ENCODE measurements at places on chromosomes 12 and 14. TPM values are rescaled to one million over a fixed set of nuclear protein-coding genes. Genes with fewer than 3 reads are reported as not detected.

DNA sequence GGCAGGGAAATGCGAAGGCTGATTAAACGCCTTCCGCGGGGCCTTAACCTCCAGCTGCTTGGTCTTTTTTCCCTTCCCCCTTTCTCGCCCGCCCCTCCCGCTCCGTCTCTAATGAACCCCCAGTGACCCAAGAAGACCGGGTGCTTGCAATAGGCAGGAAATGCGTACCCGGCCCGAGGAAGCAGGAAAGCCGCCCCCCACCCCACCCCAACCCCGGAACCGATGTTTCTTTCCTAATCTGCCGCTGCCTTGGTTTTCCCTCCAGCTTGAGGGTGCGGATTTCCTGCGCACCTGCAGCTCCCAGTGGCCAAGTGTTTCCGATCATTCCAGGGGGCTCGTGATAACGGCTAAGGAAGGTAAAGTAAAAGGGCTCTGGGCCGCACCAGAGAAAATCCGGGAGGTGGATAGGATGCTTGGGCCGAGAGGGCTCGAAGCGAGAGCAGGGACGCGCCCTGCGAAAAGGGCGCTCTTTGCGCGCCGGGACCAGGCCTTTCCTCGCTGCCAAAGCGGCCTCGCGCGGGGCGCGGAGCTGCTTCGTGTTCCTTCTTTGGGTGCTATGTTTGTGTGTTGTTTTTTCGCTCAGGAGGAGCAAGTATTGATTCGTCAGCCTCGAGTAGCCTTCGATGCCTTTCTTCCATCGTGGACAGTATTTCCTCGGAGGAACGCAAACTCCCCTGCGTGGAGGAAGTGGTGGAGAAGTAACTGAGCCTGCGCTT is 983 bp downstream of the MYF6 start:
- DNase-seq, result no peak

DNA sequence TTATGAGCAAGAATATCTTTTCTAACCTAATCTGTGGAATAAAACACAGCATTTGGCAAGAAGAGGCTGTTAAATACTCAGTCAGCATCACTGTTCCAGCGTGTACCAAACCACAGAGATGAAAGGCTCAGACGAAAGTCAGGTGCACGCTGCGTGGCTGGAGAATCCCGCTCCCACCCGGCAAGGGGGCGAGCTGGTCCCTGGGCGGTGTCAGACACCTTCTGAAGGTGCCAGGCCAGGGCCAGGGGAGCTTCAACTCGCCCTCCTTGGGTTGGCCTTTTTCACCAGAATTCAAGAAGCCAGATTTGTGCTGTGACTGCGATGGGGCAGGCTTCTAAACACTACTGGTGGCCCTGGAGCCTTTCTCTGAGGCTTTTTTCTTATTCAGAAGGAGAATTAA is 73.1 kb downstream of the WDR20 start:
- no peak for DNase-seq

DNA sequence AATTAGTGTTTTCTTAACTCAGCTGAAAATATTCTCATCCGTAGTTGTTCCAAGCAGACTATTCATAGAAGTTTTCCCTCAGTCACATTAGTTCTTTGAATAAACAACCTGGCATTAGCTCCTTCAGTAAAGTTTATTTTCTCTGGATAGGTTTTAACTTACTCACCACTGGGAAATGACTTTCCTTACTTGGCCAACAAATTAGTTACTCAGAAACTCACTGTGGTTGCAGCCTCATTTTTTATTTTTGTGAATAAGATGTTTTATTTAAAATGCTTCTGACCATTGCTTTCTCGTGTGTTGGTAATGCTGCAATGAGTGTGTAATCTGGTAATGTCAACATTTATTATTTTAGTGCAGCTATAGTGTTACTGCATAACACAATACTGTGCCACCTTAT is 74.9 kb downstream of the NOVA1 start:
- no peak for DNase-seq

DNA sequence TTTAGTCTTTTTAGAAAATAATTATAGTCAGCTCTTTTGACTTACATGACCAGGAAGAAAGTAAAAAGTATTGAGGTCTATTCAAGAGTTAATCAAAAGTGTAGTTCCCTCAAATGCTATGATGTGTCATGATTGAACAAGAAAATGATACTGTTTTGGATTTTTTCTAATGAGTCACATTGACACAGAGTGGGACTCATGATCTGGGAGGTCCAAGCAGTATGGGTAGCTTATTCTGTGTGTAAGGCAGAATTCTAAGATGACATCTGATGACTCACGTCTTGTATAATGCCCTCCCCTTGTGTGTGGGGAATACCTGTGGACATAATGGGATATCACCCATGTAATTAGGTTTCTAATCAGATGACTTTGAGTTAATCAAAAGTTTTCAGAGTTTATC is 178.1 kb upstream of the DDHD1 start:
- no peak for DNase-seq

GRCh38 chr14:83006121-83006670 is 1472.5 kb upstream of the SEL1L start:
- DNase-seq, result no peak

DNA sequence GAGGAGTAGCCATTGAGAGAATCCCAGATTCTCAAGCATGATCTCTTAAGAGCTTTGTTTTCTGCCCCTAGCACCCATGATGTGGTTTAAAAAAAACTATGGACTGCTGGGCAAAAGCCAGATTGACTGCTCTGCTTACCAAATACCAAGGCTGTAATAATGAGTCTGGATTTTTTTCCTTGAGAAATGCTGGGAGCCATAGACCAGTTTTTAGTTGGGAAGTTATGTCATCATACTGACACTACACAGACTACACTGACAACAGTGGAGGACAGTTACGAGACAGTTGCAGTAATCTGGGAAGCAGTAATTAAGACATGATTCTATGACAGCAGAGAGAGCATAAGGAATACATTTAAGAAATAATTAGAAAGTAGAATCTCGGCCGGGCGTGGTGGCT is 35.8 kb downstream of the SPATA7 start:
- no peak for DNase-seq

- no peak for DNase-seq
Observed at GRCh38 chr14:22232933-22233332, 356.1 kb downstream of the DAD1 start.

DNA sequence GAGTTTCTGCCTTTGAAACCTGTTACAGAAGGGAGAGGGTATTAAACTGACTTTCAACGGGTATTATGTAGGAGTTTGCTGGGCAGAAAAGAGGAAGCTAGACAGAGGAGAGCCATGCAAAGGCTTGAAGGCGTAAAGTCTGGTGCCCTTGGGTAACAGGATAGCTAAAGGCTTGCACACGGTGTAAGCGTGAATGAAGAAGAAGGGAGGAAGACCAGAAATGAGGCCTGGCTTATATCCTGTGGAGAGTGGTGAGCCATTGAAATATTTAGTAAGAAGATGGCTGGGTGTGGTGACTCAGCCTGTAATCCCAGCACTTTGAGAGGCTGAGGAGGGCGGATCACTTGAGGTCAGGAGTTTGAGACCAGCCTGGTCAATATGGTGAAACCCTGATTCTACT is 22.6 kb downstream of the SUDS3 start:
- DNase-seq, result no peak

DNA sequence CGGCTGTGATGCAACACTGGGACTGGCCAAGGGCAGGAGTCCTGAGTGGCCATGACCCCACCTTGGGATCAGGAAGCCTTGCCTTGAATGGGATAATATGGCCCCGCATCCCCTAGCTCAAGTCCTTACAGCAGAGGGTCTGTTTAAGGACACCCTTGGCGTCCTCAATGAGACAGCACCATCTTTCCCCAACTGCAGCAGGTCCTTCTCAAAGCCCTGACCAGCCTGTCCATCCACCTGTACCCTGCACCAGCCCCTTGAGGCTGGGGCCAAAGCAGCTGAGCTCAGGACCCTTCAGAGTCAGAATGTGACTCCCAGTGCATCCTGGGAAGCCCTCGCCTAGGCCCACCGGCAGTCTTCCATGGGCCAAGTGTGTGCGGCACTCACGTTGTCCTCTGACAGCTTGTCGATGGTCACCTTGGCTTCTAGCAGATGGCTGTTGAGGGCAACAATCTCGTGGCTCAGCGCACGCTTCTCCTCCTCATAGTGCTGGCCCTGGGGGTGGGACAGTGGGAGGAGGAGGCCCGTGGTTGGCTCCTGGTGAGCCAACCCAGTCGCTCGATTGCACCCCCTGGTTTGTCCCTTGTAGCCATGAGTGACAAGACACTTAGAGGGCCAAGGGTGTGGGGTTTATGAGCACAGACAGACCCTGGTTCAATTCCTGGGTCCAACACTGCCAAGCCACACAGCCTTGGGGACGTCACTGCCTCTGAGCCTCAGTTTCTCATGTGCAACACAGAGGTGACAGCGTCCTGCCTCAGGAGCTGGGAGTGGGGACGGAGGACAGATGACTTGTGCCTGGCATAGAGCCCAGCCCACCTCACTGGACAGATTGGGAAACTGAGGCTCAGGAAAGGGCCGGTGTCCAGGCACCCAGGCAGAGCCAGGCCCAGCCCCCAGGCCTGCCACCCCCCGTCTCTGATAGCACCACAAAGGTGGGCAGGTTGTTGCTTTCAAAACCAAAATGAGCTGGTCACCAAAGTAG is 43.5 kb downstream of the BEGAIN start:
- no peak for DNase-seq

GRCh38 chr12:116426391-116427136 is 132.6 kb upstream of the MAP1LC3B2 start:
- DNase-seq, result no peak

- DNase-seq, result no peak
Observed at GRCh38 chr14:22314183-22314820, 274.7 kb downstream of the DAD1 start.

- DNase-seq, result no peak
Observed at GRCh38 chr14:78709795-78710557, 539.8 kb downstream of the NRXN3 start.

DNA sequence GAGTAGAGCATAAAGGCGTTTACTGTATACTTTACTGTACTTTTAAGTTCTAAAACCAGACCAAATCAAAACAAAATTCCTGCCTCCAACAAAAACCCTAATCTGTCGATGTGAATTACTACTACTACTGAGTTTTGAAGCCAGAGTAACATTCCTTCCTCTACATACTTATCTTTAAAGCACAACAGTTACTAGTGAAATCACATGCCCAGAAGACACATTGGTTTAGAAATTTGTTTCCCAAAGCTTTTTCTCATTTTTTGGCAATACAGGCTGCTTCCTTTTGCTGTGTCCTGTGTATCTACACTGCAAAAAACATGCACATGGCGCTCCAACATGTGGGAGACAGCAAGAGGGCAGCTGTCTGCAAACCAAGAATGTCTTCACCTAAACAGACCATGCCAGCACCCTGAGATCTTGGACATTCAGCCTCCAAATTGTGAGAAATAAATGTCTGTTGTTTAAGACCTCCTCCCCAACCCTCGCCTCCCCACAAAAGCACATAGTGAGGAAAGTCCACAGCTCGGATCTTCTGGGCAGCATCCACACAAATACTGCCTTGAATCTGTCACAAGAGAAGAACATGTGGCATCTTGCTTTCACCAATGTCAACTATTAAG is 21.1 kb downstream of the SETD3 start:
- no peak for DNase-seq

DNA sequence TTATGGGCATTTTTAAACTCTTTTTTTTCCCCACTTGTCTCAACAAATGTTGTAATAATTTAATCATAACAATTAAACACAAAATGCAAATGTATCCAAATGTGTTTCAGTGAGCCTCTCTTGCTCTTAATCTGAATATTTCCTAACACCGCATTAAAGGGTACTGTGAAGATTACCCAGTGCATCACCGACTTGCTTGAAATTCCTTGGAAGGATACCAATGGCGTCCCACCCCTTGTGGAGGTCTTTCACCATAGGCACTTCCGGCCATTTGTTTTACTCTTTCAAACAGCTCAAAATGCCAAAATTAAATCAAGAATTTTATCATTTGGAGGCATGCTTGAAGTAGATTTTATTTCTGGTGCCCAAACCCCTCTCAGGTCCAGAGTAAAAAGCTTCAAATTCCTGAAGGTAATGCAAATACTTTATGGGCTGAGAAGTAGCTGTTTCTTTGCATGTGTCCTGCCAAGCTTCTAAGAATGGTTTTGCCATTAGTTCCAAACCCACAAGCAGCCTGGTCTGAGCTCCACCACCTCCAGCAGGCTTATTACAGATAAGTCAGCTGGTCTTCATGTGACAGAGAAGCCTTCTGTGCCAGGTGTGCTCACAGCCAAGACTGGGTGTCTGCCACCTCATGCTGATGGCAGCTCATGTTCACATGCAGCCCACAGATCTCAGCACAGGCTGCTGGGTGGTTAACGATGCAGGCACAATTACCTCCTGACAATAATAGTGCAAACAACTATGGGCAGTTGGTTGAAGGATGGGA is 16.4 kb upstream of the NUDT4 start:
- DNase-seq, result no peak

DNA sequence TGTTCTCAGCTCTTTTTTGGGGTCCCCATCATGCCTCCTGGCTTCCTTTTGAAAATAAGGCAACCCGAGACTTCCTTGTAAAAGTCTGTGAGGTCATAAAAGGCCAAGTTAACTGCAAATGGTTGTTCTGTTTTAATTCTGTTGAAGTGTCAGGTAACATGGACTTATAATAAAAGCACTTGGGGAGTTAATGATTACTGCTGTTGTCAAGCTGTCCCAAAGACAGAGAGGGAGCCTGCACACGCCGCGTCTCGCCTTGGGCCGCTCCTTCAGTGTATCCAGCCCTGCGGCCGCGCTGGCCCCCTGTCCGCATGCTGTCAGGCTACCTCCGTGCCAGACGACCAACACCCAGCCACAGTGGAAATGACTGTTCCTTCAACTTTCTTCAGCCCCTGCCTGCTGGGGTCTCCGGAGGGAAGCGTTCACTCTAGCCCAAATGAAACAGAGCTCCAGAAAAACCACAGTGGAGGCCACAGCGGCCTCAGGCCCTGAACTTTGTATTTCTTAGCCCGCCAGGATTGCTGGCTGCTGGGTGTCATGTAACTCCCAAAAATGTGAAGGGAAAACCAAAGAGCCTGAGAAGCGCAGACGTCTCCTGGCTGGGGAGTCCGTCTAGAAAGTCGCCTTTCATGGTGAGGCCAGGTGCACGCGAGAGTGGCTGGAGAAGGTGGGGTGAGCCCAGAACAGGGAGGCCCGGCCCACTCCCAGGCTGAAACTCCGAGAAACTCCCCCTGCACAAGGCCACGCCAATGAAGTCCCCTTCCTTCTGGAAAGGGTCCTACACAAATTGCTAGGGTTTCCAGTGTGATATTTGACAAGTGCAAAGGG is 189.1 kb downstream of the ZFP36L1 start:
- no peak for DNase-seq

- DNase-seq, result no peak
Observed at GRCh38 chr12:119631930-119632678, 35.8 kb upstream of the PRKAB1 start.

GRCh38 chr14:36767603-36768281 is 106.1 kb downstream of the PAX9 start:
- DNase-seq, result no peak

- DNase-seq, result no peak
Observed at GRCh38 chr12:98970950-98971349, 325.9 kb downstream of the APAF1 start.

- DNase-seq, result no peak
Observed at GRCh38 chr12:98845957-98846356, 200.9 kb downstream of the APAF1 start.

L2HGDH gene
- 1.8 TPM for total RNA-seq

TMPRSS12 gene
- not detected for total RNA-seq

GPR132 gene
- total RNA-seq, result 47.1 TPM

MDP1 gene
- total RNA-seq, result 4.0 TPM

OR4N5 gene
- total RNA-seq, result not detected

WNT1 gene
- total RNA-seq, result 2.2 TPM

LRP1-AS gene
- not detected for total RNA-seq

RDH16 gene
- 0.40 TPM for total RNA-seq

KRT75 gene
- total RNA-seq, result not detected

OLR1 gene
- 0.15 TPM for total RNA-seq

KCTD10 gene
- total RNA-seq, result 35.2 TPM

FGF23 gene
- not detected for total RNA-seq

NFATC4 gene
- not detected for total RNA-seq

FAM186B gene
- total RNA-seq, result 0.37 TPM

All from T-helper 17 cell (primary cell).